ENCODE measurements at places on chromosomes 5 and 9. TPM values are rescaled to one million over a fixed set of nuclear protein-coding genes. Genes with fewer than 3 reads are reported as not detected.

DNA sequence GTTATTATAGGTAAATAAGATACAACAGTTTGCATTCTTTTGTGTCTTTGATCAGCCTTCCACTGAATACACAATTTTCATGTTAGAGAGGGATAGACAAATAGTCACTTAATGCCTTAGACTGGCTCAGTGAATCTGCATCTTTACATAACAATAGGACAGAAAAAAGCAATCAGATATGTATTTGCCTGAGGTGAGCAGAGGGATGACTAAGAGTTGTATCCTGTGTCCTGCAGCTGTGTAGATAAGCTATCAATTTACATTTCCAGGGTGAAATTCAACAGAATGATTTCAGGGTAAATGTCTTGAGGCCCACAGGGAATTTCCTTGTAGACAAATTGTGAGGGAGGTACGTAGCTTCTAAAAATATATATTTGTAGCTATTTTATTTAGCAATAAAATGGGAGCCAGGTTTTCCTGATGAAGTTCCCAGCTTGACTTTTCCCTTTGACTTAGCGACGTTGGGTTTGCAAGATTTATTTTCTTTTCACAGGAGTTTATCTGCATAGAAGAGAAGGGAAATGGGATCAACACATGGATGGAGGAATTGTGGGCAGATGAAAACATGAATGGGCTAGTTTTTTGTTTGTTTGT, 586.1 kb upstream of the CDH6 start:
- H3K4me3 ChIP-seq, result no peak overlapping the region
- H3K27me3 ChIP-seq, result no peaks in the 10 kb centered on the region
- H3K4me1 ChIP-seq, result no peaks in the 10 kb centered on the region

- peaks cover 3% of the 10 kb centered on the region for H3K4me1 ChIP-seq
- no peak overlapping the region for H3K4me3 ChIP-seq
- H3K36me3 ChIP-seq, result no peaks in the 10 kb centered on the region
These were observed 37.6 kb downstream of the PAM start for GRCh38 chr5:102792705-102793104.

DNA sequence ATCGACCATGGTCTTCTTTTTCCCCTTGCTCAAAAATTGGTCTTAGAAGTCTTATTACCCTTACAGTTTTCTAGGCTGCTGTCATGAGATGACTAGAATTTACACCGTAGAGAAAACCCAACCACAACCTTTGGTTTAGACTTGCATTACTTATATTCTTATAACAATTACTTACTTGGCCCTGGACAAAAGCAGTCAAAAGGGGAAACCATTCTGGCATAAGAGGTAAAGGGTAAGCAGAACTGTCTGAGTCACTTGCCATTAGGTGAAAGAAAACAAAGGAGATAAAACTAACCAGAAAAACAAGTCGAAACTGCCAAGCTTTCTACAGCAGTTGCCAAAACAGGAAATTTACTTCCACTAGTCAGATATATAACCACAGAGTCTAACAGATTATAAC, 17.9 kb downstream of the TMEM245 start:
- peaks cover 60% of the 10 kb centered on the region for H3K4me1 ChIP-seq
- no peak overlapping the region for H3K27ac ChIP-seq
- H3K27me3 ChIP-seq, result no peaks in the 10 kb centered on the region
- no peak for DNase-seq
- peaks cover 40% of the 10 kb centered on the region for H3K36me3 ChIP-seq

DNA sequence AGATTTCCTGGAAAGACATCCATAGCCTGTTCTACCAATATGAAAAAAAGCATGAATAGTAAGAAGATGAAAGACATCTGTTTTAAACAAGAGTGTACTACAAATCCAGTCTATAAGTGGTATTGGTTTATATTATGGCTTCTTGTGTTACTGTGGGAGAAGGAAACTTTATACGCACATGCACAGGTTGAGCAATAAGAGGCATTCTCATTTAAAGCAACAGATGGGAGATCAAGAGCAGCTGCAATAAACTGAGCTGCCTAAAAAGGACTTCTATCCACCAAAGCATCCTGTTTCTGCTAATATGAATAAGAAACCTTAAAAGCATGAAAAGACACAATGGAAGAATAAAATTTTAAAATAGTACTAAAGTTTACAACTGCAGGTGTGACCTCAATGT, 8.6 kb upstream of the PCDHB1 start:
- H3K27me3 ChIP-seq, result peaks cover 28% of the 10 kb centered on the region
- no peaks in the 10 kb centered on the region for H3K36me3 ChIP-seq
- no peak overlapping the region for H3K27ac ChIP-seq
- peaks cover 11% of the 10 kb centered on the region for H3K4me1 ChIP-seq

- H3K27me3 ChIP-seq, result peaks cover 7% of the 10 kb centered on the region
- no peak overlapping the region for H3K27ac ChIP-seq
- H3K4me1 ChIP-seq, result no peaks in the 10 kb centered on the region
- DNase-seq, result no peak
- H3K36me3 ChIP-seq, result no peaks in the 10 kb centered on the region
- H3K4me3 ChIP-seq, result no peak overlapping the region
These were observed 100.2 kb upstream of the FSTL4 start for GRCh38 chr5:133712562-133712961.

DNA sequence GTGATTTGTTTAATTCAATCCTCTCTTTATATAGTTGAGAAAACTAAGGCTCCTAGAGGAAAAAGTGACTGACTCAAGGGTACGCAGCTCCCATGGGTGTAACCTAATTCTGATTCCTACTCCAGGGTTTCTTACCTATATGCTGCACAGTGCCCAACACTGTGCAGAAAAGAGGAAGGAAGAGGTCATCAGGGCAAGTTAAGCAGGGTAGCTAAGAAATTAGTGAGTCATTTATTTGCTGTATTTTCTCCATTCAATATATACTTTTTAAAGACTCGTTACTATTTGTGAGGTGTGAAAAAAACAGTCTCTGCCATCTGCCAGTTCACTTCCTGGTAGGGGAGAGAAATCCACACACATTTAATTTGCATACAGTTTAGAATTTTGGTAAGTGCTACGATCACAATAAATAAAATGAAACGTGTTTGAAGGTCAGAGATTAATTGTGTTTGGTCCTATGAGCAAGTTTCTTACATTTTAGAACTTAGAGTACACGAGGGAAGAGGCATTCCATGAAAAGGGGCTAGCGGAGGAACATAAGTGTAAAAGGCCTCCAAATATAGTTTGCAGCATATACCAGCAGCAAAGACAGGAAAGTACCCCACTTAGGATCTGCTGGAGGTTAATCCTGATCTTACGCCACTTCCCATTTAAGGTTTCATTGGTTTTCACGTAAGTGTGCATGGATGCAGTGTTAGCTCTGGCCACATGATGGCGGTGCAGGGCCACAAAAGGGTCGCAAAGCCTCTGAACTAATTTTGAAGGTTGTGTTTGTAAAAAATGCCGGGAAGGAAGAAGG, 59.9 kb upstream of the TLR4 start:
- peak; percentile 71 for DNase-seq
- no peaks in the 10 kb centered on the region for H3K36me3 ChIP-seq
- H3K27me3 ChIP-seq, result peaks cover 24% of the 10 kb centered on the region
- H3K4me3 ChIP-seq, result peak overlapping the region; percentile 48
- peaks cover 7% of the 10 kb centered on the region for H3K4me1 ChIP-seq
- H3K27ac ChIP-seq, result peak overlapping the region; percentile 41

- DNase-seq, result no peak
- no peaks in the 10 kb centered on the region for H3K36me3 ChIP-seq
- no peaks in the 10 kb centered on the region for H3K4me1 ChIP-seq
- no peak overlapping the region for H3K27ac ChIP-seq
- H3K4me3 ChIP-seq, result peak overlapping the region; percentile 6
These were observed 176.9 kb downstream of the RAB3C start for GRCh38 chr5:58759745-58760144.

DNA sequence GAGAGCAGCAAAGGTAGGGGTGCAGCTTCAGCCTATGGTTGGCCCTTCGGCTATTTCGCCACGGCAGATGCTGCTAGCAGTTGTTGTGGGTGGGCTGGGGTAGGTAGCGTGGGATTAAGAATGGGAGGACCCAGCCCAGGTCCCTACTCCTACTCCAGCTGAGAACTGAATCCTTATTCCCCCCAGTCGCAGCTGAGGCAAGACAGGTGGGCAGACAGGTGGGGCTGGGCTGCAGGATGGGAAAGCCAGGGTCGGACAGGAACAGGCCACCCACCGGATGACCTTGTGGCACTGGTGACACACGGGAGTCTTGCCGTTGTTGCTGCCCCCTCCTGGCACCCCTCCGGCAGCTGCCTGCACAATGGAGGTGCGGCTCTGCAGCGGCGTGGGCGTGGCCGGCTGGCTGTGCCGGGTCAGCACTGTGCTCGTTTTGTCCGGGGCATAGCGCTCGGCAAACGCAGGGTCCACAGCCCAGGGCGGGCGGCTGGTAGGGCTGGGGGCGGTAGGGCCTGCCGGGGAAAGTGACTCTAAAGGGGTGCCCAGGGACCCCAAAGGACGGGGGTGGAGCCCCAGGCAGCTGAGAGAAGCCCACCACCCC, 8.2 kb downstream of the PDLIM7 start:
- H3K27me3 ChIP-seq, result no peaks in the 10 kb centered on the region
- no peak overlapping the region for H3K4me3 ChIP-seq
- no peak overlapping the region for H3K27ac ChIP-seq
- peaks cover 25% of the 10 kb centered on the region for H3K4me1 ChIP-seq

- no peaks in the 10 kb centered on the region for H3K36me3 ChIP-seq
- H3K4me3 ChIP-seq, result no peak overlapping the region
- peaks cover 86% of the 10 kb centered on the region for H3K4me1 ChIP-seq
These were observed 63.1 kb downstream of the PPARGC1B start for GRCh38 chr5:149793256-149793550.

NR5A1 gene
- not detected for total RNA-seq

ZNF474 gene
- not detected for total RNA-seq
